Thymus (tissue), 14 donors: ENCODE measurements at places on chromosomes 7 and 10. TPM values are rescaled to one million over a fixed set of nuclear protein-coding genes. Genes with fewer than 3 reads are reported as not detected.

Gene LHPP
- total RNA-seq = 6.3 TPM

DNA sequence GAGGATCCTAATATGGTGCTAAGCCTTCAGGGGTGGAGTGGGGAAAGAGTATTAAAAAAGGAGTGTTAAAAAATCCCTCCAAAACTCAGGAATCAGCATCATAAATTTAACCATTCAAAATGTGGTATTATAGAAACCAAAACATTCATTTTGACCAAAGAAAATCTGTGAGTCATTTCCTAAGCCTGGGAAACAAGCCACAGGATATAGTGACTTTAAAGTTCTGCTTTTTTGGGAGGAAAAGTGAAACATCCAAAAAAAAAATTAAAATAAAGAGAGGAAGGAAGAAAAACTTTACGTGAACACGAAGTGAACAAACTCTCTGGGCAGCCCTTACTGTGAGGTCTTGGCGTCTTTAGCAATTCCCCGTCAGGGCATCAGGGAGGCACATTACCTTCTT is 74.0 kb upstream of the GSDME start:
- peaks cover 14% of the 10 kb centered on the region for H3K36me3 ChIP-seq
- H3K27me3 ChIP-seq = no peaks in the 10 kb centered on the region
- no peak overlapping the region for H3K27ac ChIP-seq
- H3K4me1 ChIP-seq = peaks cover 22% of the 10 kb centered on the region

- peak overlapping the region; percentile 89 for H3K4me3 ChIP-seq
- peaks cover 16% of the 10 kb centered on the region for H3K4me1 ChIP-seq
- H3K36me3 ChIP-seq = no peaks in the 10 kb centered on the region
- H3K27ac ChIP-seq = peak overlapping the region; percentile 93
Measured at GRCh38 chr7:151517601-151518104, 2.0 kb downstream of the RHEB start.

- H3K4me3 ChIP-seq = peak overlapping the region; percentile 76
- DNase-seq = no peak
- H3K27me3 ChIP-seq = no peaks in the 10 kb centered on the region
- peaks cover 17% of the 10 kb centered on the region for H3K4me1 ChIP-seq
- H3K27ac ChIP-seq = peak overlapping the region; percentile 84
Measured at GRCh38 chr7:1160670-1161021, 650 bp upstream of the ZFAND2A start.

DNA sequence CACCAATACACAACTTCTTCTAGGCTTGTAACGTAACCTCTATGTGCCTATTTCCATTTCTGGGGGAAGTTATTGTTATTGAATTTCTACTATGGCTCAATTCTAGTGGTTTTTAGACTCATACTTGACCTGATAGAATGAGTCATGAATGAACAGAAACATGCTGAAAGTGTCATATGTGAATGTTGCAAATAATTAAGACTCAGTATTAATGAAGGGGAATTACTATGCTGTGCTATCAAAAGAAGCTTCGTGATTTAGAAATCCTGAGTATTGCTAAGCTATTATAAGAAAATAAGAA is 135.1 kb upstream of the ZWINT start:
- no peaks in the 10 kb centered on the region for H3K27me3 ChIP-seq
- no peak for DNase-seq
- H3K4me3 ChIP-seq = no peak overlapping the region
- H3K36me3 ChIP-seq = no peaks in the 10 kb centered on the region
- no peak overlapping the region for H3K27ac ChIP-seq
- no peaks in the 10 kb centered on the region for H3K4me1 ChIP-seq

Gene NEUROG3
- total RNA-seq = not detected

Gene DHX32
- 13.6 TPM for total RNA-seq
